ENCODE measurements at places on chromosomes 4 and X.

GRCh38 chrX:37350034-37350365 is 836 bp downstream of the PRRG1 start:
- ATAC-seq: no peak
- H3K27me3 ChIP-seq: peaks cover 23% of the 10 kb centered on the region
- no peak overlapping the region for H3K27ac ChIP-seq
- H3K4me1 ChIP-seq: no peaks in the 10 kb centered on the region

DNA sequence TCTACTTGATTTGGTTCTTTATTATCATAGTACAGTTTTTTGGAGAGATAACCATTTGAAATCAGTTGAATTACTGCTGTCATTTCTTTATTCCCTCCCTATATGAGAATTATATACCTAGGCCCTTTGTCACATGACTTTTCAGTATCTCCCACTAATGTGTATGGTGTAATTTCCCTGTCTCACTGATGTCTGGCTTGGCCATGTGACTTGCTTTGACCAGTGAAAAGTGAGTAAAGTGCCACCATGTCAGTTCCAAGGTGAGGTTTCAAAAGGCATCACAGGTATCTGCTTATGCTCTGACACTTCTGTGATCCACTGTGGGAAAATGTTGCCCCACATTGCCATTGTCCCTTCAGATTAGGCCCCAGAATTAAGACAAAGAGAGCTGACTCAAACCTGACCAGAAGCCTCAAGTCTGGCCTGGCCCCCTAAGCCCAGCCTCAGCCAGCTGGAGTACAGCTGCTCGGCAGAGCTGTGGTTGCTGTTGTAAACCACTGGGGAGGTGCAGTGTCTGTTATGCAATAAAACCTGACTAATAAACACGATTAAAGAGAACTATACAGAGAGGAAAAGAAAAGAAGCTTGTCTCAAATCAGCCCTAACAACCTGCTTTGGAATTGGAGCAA is 27.5 kb downstream of the SETD7 start:
- H3K4me1 ChIP-seq: peaks cover 19% of the 10 kb centered on the region
- H3K4me3 ChIP-seq: no peak overlapping the region
- peaks cover 55% of the 10 kb centered on the region for H3K36me3 ChIP-seq
- no peak overlapping the region for H3K27ac ChIP-seq
- no peak for ATAC-seq
- H3K27me3 ChIP-seq: no peaks in the 10 kb centered on the region

- no peaks in the 10 kb centered on the region for H3K27me3 ChIP-seq
- H3K4me3 ChIP-seq: no peak overlapping the region
- peak overlapping the region; percentile 84 for H3K27ac ChIP-seq
- H3K36me3 ChIP-seq: no peaks in the 10 kb centered on the region
Measured at GRCh38 chrX:71623714-71624113, 5.4 kb upstream of the CXCR3 start.

DNA sequence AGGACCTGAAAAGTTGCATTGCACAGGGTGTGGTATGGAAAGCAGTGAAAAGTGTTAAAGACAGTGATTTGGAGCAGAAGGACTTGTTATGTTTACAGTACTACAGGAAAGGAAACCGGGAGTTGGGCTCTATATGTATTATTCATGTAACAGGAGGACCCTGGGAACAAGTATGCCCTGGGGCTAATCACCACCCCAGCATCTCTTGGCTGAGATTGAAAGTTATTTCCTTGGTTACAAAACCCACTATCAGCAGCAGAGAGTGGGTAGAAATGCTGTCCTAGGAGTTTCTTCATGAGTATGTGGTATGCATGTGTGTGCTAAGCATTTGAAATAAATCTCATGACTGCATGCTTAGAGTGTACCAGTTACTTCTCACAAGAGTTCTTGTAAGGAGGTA is 46.9 kb downstream of the STK32B start:
- peaks cover 4% of the 10 kb centered on the region for H3K27me3 ChIP-seq
- no peak for ATAC-seq
- no peak overlapping the region for H3K27ac ChIP-seq
- H3K4me1 ChIP-seq: no peaks in the 10 kb centered on the region
- no peak overlapping the region for H3K4me3 ChIP-seq

- H3K4me1 ChIP-seq: no peaks in the 10 kb centered on the region
- no peak overlapping the region for H3K27ac ChIP-seq
- no peaks in the 10 kb centered on the region for H3K27me3 ChIP-seq
- H3K36me3 ChIP-seq: no peaks in the 10 kb centered on the region
Measured at GRCh38 chr4:58368221-58368620, 1258.0 kb upstream of the IGFBP7 start.

DNA sequence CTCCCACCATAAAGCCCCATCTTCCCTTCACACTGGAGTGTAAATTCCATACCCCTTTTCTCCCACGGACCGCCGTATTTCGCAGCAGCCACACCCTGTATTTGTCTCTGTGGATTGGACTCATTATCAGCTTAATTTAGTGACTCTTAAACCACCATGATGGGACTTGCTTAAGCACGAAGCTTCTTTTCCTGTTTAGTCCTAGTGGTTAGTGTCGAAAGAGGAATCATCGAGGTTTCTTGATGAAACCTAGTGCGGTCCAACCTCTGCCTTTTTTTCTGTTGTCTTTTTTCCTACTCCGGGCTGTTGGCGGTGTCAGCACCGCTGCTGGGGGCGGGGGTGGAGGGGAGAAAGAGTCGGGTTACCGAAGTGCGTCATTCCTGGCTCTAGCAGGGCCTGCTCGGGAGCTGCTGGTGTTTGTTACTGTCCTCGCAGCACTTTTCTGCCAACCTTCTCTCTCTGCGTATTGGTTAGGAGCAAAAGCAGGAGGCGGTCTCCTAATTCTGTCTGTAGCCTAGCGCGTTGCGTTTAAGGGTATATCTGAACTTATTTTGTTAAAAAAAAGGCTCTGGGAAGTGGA is 1.4 kb downstream of the STAG2 start:
- H3K4me3 ChIP-seq: peak overlapping the region; percentile 90
- H3K27ac ChIP-seq: peak overlapping the region; percentile 100
- peaks cover 7% of the 10 kb centered on the region for H3K36me3 ChIP-seq

DNA sequence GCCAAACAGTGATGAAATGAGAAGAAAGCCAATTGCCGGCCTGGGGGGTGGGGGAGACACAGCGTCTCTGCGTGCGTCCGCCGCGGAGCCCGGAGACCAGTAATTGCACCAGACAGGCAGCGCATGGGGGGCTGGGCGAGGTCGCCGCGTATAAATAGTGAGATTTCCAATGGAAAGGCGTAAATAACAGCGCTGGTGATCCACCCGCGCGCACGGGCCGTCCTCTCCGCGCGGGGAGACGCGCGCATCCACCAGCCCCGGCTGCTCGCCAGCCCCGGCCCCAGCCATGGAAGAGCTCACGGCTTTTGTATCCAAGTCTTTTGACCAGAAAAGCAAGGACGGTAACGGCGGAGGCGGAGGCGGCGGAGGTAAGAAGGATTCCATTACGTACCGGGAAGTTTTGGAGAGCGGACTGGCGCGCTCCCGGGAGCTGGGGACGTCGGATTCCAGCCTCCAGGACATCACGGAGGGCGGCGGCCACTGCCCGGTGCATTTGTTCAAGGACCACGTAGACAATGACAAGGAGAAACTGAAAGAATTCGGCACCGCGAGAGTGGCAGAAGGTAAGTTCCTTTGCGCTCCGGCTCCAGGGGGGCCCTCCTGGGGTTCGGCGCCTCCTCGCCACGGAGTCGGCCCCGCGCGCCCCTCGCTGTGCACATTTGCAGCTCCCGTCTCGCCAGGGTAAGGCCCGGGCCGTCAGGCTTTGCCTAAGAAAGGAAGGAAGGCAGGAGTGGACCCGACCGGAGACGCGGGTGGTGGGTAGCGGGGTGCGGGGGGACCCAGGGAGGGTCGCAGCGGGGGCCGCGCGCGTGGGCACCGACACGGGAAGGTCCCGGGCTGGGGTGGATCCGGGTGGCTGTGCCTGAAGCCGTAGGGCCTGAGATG is at the start of gene SHOX:
SHOX (plus strand) TSS at position 180 of the 885 bp plus-strand sequence; CDS start at position 287, 107 bp downstream.
- peaks cover 11% of the 10 kb centered on the region for H3K36me3 ChIP-seq
- H3K4me1 ChIP-seq: peaks cover 22% of the 10 kb centered on the region
- H3K4me3 ChIP-seq: peak within 1 kb of the TSS; percentile 9

DNA sequence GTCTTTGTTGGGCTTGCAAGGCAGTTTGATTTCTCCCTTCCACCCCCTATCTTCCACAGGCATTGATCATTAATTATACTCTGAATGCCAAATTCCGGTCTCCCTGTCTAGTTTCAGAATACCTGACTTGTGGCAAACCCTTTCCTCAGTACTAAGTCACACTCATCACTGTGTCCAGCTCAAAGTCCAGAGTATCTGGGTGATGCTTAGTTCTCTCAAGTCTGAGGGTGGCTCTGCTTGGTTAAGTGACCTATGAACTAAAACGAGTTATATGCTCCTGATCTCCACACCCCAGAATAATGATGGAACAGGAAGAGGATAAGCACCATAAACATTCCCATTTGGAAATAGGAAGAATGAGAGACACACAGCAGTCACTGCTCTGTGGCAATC is 6.5 kb downstream of the SMIM9 start:
- H3K27me3 ChIP-seq: no peaks in the 10 kb centered on the region
- ATAC-seq: no peak
- peaks cover 30% of the 10 kb centered on the region for H3K4me1 ChIP-seq

DNA sequence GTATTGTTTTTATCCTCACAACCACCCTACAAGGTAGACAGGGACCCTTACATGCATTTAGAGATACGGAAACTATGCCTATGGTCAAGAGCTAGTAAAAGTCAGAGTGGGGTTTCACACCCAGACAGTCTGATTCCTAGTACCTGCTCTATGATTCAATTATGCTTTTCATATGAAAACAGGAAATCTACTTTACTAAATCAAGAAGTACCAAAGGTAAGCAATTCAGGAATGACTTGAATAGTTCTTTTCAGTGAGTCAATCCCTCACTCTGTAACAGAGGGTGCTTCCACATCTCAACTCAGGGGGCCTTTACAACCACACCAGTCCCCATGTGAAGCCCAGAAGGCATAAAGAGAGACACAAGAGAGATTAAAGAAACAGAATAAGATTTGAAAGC is 191.4 kb downstream of the PPP3CA start:
- peaks cover 48% of the 10 kb centered on the region for H3K4me1 ChIP-seq
- H3K4me3 ChIP-seq: no peak overlapping the region
- H3K27me3 ChIP-seq: no peaks in the 10 kb centered on the region
- peak; percentile 74 for ATAC-seq
- H3K27ac ChIP-seq: peak overlapping the region; percentile 63

DNA sequence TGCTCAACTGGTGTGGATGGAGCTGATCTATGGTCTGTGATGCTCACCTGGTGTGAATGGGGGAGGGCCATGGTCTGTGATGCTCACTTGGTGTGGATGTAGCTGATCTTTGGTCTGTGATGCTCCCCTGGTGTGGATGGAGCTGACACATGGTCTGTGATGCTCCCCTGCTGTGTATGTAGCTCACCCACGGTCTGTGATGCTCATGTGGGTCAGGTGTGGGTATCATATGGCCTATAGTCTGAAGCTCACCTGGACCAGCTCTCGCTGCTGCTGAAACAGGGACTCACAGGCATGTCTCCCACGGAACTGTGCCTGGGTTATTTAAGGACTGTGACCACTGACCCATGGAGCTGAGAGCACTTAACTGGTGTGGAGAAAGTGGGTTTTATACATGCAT is 109.7 kb downstream of the CRLF2 start:
- H3K36me3 ChIP-seq: no peaks in the 10 kb centered on the region
- no peaks in the 10 kb centered on the region for H3K4me1 ChIP-seq
- peaks cover 39% of the 10 kb centered on the region for H3K27me3 ChIP-seq
- ATAC-seq: no peak

- H3K4me1 ChIP-seq: peaks cover 38% of the 10 kb centered on the region
- peaks cover 13% of the 10 kb centered on the region for H3K36me3 ChIP-seq
- no peaks in the 10 kb centered on the region for H3K27me3 ChIP-seq
- H3K27ac ChIP-seq: peak overlapping the region; percentile 82
Measured at GRCh38 chr4:98447648-98448047, 186.5 kb downstream of the RAP1GDS1 start.

GRCh38 chr4:86333236-86333635 is 26.6 kb downstream of the MAPK10 start:
- no peaks in the 10 kb centered on the region for H3K36me3 ChIP-seq
- no peak overlapping the region for H3K4me3 ChIP-seq
- H3K27ac ChIP-seq: no peak overlapping the region

DNA sequence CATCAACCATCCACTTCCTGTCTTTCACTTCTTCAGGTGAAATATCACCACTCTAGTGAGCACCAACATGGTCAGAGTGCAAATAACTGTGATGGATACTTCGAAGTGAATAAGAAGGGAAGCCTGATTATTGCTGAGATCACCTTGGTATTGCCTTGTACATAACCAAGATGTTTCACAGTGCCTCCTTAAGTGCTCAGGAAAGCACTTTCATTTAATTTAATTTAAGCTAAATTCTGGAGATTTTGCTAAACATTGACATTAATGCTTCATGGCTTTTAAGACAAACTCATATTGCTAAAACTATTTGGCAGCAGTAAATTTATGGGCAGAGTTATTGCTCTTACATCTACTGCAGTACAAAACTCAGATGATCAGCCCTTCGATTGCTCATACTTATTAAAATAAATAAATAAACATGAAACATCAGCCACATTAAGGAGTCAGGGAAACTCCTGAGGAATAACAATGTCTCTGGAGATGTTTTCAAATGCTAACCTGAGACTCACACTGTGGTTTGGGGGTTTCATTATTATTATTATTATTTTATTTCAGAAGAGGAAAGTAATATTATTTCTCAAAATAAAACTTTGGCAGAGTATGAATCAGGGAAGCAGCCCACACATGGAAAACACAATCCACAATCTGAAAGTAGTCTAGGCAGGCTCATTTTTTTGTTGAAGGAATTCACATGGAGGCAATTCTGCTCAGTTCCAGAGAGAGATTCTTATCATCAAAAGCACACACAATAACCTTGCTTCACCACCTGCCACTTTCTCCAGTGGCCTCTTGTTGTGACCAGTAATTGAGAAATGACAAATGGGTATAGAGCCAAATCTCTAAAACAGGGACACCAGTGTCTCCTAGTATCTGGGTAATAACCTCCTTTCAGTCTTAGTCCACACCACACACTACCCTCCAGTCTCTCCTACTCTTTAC is 344.2 kb downstream of the MAPK10 start:
- no peak for ATAC-seq
- H3K4me1 ChIP-seq: peaks cover 12% of the 10 kb centered on the region
- H3K27me3 ChIP-seq: no peaks in the 10 kb centered on the region
- H3K36me3 ChIP-seq: no peaks in the 10 kb centered on the region
- H3K4me3 ChIP-seq: no peak overlapping the region
- no peak overlapping the region for H3K27ac ChIP-seq

GRCh38 chr4:80913381-80913780 is 117.1 kb upstream of the BMP3 start:
- H3K4me1 ChIP-seq: peaks cover 13% of the 10 kb centered on the region
- H3K36me3 ChIP-seq: no peaks in the 10 kb centered on the region
- H3K27me3 ChIP-seq: no peaks in the 10 kb centered on the region
- no peak overlapping the region for H3K4me3 ChIP-seq
- ATAC-seq: peak; percentile 76
